ENCODE measurements at places on chromosomes 1 and 21.

DNA sequence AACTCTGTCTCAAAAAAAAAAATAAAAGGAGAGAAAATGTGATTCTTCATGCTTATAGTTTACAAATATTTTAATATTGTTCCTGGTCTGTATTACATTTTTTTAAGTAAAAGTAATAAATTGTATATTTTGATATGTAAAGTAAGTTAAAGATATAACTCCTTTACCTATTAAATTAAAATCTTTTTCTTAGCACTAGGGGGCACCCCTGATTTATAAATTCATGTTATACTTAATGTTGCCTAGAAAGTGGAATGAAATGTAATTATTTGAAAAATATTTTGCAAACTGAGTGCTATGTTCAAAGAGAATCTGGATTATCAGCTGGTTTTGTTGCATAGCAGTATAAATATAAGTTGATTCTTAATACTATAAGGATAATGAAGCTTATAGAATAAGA is 49.2 kb downstream of the RALGPS2 start:
- no peak for DNase-seq

DNA sequence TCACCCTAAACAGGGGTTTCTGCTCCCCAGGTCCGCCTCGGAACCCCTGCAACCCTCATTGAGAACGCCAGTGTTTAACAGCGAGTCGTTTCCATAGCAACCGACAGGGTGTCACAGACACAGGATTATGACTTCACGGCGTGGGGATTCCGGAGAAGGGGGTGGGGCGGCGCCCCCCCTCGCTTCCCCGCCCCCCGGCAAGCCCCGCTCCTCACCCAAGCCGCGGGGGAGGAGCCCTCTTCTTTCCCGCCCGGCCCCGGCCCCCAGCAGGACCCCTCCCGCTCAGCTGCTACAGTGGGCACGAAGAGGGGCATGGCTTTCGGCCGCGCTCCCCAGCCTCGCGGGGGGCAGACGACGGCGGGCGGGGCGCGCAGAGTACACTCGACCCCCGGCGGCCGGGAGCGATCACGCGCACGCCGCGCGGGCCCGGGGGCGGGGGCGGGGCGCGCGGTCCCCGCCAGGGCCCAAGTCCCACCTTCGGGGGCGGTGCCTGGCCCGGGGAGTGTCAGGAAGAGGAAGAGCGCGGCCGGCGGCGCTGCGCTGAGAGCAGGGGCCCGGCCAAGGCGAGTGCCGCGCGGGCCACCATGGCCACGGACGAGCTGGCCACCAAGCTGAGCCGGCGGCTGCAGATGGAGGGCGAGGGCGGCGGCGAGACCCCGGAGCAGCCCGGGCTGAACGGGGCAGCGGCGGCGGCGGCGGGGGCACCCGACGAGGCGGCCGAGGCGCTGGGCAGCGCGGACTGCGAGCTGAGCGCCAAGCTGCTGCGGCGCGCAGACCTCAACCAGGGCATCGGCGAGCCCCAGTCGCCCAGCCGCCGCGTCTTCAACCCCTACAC is at the start of gene EFHD2:
EFHD2 (plus strand) TSS at position 501 of the 835 bp plus-strand sequence; CDS start at position 585, 84 bp downstream.
- DNase-seq = peak; percentile 90

GRCh38 chr21:41405321-41405720 is 20.7 kb upstream of the MX1 start:
- no peak for DNase-seq

- peak; percentile 56 for DNase-seq
Observed at GRCh38 chr21:44845418-44846223, 27.8 kb upstream of the SUMO3 start.

DNA sequence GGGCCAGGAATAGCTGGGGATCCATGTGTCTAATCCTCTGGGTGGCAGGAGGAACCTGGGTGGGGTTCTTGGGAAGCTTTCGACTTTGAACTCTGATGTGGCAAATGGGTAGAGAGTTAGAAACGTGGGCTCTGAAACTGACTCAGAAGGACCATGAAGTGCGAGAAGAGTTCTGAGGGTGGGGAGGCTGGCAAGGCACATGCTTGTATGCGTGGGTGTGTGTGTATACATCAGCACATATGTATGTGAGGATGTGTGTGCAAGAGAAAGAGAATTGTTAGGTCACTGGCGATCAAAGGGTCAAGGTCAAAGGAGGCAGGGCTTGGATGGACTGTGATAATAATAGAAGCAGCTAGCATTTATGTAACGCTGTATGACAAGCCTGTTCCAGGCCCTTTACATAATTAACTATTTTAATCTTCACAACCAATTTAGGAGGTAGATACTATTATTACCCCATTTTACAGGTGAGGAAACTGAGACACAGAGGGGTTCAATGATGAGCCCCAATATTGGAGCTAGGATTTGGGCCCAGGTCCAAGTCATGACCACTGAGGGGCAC is 84.5 kb upstream of the POU3F1 start:
- no peak for DNase-seq

GRCh38 chr1:61389926-61390845 is 307.8 kb downstream of the NFIA start:
- DNase-seq = no peak

DNA sequence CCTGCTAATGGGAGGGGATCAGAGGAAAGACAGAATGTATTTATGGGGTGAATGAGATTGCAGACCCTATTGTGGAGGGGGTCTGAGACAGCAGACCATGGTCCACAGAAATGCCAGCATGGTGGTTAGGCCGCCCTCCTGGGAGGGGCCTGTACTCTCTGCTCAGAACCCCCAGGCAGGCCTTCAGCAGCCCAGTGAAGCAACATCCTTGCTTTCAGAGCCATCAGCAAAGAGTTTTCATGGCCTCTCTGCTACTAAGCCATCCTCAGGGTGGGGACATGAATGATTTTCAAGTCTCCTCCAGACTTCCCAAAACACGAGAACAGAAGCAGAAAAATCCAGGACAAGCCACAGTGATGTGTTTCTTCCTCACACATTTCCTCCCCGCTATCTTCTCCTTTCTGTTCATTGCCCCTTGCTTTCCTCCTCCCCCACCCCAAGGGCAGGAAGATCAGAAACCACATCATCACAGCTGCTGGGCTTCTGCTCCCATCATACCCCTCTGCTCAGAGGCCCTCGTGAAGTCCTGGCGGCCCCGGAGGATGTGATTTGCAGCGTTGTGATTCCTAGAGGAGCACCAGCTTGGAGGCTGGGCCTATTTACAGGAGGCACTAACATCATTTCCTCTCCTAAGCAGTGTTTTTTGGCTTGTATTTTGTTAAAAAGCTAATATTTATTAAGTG is 48.0 kb downstream of the ABCA4 start:
- DNase-seq = no peak

DNA sequence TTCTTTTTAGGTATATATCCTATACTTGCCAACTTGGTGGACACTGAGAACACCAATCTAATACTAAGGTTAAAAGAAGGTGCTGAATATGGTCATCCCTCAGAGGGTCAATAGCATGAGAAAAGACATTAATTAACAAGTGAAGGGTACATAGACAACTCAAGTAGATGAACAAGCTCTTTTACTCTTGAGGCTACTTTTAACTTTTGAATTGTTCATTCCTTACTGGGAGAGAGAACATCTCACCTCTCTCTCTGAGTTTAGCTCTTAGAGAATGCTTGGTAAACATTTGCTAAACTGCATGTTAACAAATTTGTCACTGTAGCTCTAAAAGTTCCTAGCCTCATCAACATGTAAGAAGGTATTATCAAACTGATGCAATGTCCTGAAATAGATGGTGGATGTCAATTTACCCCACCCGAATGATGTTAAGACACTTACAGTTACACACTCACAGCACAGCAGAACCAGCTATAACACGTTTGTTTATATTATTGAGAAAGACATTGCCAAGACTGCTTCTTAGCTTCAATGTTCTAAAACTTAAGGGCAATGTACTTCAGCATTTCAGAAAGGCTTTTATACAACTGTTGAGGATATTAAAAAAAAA is 35.9 kb downstream of the HEATR1 start:
- DNase-seq = no peak

- no peak for DNase-seq
Observed at GRCh38 chr1:230149751-230150584, 82.9 kb downstream of the GALNT2 start.

- DNase-seq = no peak
Observed at GRCh38 chr1:234611225-234611846, 1.4 kb upstream of the IRF2BP2 start.

GRCh38 chr1:102529446-102529845 is 532.7 kb upstream of the OLFM3 start:
- no peak for DNase-seq

DNA sequence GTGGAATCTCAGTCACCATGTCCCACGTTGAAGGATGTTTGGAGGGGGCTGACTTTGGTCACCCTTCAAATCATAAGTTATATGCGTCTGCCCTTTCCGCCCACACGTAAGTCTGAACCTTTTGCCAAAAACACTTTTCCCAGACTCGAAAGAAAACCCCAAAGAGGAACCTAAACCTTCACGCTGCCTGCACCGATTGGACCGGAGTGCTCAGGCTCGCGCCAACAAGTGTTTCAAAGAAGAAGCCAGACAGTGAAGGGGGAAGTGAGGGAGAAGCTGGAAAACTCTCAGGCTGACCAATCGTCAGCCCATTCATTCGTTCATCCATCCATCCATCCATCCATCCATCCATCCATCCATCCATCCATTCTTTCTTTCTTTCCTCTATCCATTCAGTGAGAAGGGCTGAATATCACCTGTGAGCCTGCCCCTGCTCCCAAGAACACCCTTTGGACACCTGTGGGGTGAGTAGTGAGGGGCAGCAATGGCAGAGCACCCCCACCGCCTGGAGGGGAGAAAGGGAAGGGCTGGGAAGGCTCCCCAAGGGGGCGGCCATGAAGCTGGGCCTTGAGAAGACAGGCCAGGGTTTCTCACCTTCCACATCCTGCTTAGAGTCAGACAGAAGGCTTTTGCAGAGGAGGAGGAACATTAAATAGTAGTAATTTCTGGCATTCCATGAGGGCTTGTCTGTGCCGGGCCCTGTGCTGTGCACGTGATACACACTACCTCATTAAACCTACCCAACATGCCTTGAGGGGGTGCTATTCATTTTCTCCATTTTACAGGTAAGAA is 27.1 kb upstream of the RUNX3 start:
- no peak for DNase-seq

GRCh38 chr1:12161662-12162458 is 4.9 kb upstream of the TNFRSF1B start:
- DNase-seq = peak; percentile 63

- no peak for DNase-seq
Observed at GRCh38 chr1:200468264-200469001, 58.6 kb upstream of the ZNF281 start.

GRCh38 chr1:119136401-119136800 is 4.1 kb downstream of the WARS2 start:
- no peak for DNase-seq

DNA sequence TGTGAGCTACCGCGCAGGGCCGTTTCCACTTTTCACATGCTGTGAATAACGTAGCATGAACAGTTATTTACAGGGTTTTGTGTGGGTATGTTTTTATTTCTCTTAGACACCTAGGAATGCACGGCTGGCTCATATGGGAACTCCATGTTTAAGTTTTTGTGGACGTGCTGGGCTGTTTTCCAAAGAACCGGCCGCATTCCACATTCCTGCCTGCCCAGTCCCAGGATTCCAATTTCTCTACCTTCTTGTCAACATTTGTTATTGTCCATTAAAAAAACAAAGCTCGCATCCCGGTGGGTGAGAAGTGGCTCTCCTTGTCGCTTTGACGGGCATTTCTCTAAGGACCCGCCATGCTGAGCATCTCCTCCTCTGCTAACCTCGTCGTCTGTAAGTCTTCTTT is 47.1 kb upstream of the LRRC3 start:
- DNase-seq = no peak

DNA sequence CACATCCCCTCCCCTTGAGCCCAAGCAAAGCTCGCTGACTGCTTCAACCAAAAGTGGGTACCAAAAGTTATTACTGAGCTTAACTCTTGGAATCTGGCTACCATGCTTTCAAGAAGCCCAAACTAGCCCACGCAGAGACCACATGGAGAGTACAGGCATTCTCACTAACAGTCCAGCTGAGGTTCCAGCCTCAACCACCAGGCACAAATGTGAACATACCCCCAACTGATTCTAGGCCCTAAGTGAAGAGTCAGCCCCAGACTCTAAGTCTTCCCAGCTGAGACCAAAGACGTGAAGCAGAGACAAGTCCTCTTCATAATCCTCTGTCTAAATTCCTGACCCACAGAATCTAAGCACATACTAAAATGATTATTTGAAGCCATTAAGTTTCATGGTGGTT is 36.8 kb downstream of the EVI5 start:
- DNase-seq = no peak

DNA sequence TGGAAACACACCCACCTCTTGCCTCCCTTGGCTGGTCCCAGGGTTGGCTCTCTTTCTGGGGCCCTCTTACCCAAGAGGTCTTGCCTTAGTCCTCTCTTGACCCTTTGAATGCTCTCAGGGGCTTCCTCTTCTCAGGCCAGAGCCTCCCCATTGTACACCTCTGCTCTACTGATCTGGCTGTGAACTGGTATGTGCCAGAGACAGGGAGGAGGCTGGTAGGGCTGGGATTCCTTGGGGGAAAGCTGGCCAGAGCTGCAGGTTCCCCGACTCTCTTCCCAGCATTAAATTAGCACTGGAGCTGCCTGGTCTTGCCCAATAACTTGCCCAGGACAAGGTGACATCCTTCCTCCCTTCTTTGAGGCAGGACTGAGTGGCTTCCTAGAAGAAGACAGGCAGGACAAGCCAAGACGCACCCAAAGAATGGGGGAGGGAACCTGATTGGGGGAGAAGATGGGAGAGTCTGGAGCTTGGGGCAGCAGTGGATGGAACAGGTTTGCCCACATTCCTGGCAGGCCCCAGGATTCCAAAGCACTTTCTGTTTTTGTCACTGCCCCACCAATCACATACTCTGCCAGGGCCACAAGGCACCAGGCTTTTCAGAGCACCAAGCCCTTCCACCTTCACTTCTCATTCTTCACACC is 37.2 kb upstream of the CITED4 start:
- no peak for DNase-seq

GRCh38 chr1:234963180-234963903 is 165.3 kb downstream of the TOMM20 start:
- DNase-seq = peak; percentile 86

DNA sequence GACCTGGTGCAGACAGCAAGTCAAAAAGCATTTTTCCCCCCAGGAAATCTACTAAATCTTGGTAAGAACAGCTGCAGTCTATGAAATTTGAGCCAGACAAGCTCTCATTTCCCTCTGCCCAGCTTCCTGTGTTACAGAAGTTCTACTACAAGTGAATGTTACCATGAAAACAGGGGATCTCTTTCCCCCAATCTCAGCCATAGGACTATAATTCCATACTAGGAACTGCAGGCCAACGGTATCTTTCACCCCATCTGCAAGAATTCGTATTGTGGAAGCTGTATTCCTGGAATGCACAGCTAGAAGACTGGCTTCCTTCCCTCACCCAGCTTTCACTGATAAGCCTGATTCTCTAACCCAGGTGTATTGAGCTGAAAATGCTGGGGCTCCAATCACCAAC is 1655.4 kb downstream of the BRINP3 start:
- DNase-seq = no peak

Data from stimulated activated CD4-positive, alpha-beta T cell treated with anti-CD3 and anti-CD28 coated beads, Interleukin-4, amount 100 ng/mL, for 1 hour (primary cell).